ENCODE measurements at places on chromosomes 11 and 22.
A peak's percentile ranks its signal among the peaks of the same experiment; 100 is the strongest.

- DNase-seq: no peak
These were observed 524.0 kb upstream of the LRRC4C start for GRCh38 chr11:41983475-41983874.

- peak; percentile 43 for DNase-seq
These were observed 18.1 kb downstream of the JHY start for GRCh38 chr11:122900587-122901202.

DNA sequence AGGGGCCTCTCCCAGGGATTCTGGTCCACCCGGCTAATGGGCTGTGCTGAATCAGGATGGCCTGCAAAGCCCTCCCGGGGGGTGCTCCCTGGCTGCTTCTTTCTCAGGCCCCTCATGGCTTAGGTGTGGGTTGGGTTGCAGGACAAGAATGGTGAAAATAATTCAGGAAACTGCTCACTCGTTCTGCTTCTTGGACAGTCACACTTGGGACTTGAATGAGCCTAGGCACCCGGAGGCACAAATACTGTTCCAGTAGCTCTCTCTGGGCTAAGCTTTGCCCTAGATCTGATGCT is 83.2 kb downstream of the TRIM29 start:
- no peak for DNase-seq

GRCh38 chr11:115458877-115459276 is 45.3 kb downstream of the CADM1 start:
- peak; percentile 37 for DNase-seq

GRCh38 chr11:21426931-21427330 is 757.5 kb downstream of the NELL1 start:
- peak; percentile 5 for DNase-seq

DNA sequence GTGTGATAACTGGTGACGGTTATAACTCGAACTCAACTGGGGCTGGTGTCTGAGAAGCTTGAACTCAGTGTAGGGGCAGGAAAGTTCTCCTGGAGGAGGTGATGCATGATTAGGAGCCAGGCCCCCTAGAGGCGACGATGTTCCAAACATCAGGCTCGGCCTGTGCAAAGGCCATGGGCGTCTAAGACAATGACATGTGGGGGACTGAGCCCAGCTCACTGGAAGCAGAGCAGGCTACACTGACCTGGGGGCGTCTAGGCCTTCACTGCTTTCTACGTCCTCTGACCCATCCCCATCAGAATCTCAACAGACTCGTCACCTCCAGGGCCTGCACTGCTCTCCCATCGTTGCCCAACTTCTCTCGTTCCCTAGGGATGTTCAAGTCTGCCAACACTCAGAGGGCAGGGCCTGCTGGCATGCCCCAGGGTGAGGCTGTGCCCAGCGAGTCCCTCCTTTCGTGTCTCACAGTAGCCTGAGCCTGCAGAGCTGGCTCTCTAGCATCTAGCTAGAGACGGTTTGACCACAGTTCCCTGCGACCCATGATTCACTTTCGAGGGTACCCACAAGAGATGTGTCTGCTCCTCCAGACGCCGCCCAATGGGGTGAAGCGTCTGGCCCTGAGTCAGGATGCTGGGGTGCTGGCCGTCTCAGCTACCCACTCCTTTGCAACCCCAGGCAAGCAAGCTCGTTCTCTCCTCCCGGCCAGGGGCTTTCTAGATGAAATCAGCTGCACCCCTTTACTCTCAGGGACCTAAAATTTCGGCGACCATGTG is 1.1 kb upstream of the ATG16L2 start:
- peak; percentile 49 for DNase-seq

DNA sequence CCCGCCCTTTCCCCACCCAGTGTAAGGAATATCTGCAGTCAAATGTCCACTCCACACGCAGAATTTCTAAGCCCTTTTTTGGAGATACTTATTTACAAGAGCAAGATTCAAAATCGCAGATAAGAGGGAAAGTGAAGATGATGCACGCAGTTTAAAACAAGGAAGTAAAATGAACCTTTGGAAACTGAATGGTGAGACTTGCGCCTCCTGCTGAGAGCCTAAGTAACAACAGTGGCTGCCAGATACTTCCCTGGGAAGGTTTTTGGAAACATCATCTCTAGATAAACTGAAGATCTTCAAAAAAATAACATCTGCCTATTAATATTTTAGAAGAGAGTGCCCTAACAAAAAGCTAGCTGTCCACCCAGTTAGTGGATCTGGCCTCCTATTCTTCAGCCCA is 963.1 kb upstream of the FAT3 start:
- no peak for DNase-seq

- peak; percentile 74 for DNase-seq
These were observed 7.0 kb downstream of the UNC93B1 start for GRCh38 chr11:67996622-67997474.

Measured in retina (tissue), 1 donor.